ENCODE measurements at places on chromosomes 13 and 19.

DNA sequence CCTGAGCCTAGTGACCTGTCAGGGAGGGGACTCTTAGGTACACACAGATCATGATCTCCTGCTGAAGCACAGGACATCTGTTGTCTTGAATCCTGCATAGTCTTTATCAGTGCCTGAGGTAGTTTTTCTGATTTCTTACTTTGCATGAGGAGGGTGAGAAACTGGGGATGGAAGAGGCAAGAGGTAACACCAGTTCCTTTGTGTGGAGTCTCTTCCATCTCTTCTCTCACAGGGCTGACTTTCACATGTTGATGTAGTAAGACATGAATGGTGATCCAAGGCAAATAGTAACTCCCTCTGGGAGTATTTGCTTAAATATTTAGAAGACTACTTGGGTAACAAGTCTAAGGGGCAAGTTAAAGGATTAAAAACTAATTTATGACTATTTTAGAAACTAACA, 9.5 kb downstream of the NBEA start:
- DNase-seq, result no peak

DNA sequence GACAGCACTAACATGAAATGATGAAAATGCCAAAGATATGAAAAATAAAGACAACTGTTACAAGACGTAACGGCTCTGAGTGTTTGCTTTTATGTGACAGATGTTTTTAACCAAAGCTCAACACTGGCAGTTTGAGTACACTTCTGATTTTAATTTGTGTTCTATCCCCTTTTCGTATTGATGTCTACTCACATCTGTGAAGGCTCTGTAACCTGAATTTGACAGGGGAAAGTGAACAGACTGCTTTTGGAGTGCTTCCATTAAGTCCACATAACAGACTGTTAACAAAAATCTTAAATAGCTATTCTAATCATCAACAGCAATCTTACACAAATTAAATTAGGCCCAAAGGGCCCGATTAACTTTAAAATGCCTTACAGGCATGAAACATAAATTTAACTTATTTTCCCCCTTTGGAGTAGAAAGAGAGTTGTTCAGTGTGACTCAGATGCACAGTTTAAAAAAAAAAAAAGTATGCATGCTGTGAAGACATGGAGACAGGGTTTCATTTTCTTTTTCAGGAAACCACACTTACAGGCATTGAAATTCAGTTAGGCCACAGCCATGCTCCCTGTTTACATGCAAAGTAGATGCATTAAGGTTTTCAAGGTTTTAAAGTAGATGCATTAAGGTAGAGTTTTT, 16.3 kb upstream of the RNASEH2B start:
- DNase-seq, result no peak

DNA sequence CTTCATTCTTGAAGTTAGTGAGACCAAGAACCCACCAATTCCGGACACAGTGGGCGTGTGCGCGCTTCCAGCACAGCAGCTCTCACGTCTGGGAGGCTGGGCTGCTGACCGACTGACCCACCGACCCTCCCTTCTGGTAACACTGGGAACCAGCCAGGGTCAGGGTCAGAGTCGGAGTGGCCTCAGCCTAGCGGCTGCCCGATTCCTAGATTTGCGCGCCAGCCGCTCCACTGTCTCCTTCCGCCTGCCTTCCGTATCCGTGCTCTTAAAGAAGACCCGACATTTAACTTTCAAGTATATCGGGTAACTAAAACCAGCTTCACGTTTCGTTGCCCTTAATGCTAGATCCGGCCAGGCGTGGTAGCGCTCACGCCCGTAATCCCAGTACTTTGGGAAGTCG, 41.1 kb downstream of the SERP2 start:
- no peak for DNase-seq

- DNase-seq, result no peak
Observed at GRCh38 chr13:105758918-105759860, 776.3 kb downstream of the EFNB2 start.

DNA sequence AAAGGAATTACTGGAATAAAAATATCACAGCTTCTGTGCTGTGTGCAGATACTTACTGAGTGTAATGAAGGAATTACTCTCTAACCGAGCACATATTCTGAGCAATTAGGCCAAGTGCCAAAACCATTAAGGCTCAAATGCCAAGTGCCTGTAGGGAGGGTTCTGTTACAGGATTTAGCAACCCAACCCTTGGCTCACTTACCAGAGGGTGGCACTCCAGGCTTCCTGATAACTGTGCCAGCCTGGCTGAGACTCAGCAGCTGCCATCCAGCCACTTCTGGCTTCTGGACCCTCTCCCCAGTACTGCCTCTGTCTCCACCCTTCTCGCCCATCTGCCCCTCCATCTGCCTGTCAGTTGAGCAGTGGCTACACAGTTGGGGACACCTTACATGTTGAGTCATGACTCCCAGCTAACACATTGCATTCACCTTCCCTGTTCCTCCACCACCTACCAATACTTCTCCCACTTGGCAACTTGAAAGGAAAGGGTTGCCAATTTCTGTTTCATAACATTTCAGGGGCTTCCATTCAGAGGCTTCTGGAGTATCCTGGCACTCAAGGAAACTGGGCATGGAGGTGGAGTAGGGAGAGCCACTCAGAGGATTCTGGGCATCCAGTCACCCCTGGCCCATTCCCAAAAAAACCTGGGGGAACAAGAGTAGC, 110.5 kb downstream of the COG6 start:
- DNase-seq, result no peak

GRCh38 chr13:73937441-73937840, 196.8 kb downstream of the KLF12 start:
- DNase-seq, result no peak

DNA sequence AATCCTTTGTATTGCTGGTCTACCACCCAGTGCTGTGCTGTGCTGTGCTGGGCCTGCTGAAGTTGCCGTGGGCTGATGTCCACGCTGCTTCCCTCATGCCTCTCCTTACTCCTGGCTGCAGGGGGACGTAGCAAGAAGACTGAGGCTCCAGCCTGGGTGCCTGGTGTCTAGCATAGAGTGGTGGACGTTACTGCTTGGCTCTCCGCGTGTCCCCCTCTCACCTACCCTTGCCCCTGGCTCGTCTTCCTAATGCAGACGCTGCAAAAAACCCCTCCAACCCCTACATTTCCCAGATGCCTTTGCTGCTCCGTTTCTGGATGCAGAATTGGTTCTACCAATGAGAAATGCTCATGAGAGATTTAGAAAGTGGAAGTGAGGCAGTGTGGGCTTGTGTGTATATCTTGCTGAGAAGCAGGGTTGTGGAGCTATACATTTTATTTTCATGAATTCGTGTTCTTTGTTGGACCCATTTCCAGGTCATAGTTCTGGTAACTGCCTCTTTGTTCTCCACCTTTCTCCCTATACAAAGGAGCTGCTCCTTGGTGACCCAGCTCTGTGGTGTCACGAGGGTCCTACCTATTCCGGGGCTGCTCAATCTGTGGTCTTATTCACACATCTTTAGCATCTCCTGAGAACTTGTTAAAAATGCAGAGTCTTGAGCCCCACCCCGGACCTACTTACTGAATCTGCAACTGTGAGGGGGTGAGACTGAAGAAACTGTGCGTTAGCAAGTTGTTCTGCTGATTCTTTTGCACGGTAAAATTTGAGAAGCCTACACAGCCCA, 7.9 kb upstream of the DENND1C start:
- DNase-seq, result no peak

- no peak for DNase-seq
Observed at GRCh38 chr13:84923831-84924230, 875.4 kb downstream of the SLITRK6 start.

DNA sequence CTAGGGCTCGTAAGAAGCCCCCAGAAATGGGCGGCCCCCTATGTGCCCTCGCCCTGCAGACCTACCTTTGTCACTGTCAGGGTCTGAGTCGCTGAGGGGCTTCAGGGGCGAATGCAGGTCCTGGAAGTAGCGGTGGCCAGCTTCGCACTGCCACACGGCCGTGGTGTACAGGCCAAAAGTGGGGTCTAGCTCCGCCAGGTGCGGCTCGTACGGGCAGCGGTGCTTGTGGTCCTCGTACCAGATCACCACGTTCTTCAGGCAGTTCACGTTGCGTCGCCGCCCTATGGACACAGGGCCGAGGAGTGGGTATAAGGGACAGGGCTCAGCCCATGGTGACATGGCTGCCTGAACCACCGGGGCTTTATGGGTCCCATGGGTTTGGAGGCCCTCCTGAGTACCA, 9.8 kb downstream of the ZNF653 start:
- no peak for DNase-seq

GRCh38 chr13:53105890-53106289, 77.3 kb downstream of the OLFM4 start:
- no peak for DNase-seq

GRCh38 chr13:46121597-46122163, 16.8 kb upstream of the CPB2 start:
- no peak for DNase-seq

GRCh38 chr19:12930002-12930645, 3.4 kb downstream of the FARSA start:
- DNase-seq, result no peak

Data from T-cell (primary cell).